ENCODE measurements at places on chromosomes 1 and 21.

DNA sequence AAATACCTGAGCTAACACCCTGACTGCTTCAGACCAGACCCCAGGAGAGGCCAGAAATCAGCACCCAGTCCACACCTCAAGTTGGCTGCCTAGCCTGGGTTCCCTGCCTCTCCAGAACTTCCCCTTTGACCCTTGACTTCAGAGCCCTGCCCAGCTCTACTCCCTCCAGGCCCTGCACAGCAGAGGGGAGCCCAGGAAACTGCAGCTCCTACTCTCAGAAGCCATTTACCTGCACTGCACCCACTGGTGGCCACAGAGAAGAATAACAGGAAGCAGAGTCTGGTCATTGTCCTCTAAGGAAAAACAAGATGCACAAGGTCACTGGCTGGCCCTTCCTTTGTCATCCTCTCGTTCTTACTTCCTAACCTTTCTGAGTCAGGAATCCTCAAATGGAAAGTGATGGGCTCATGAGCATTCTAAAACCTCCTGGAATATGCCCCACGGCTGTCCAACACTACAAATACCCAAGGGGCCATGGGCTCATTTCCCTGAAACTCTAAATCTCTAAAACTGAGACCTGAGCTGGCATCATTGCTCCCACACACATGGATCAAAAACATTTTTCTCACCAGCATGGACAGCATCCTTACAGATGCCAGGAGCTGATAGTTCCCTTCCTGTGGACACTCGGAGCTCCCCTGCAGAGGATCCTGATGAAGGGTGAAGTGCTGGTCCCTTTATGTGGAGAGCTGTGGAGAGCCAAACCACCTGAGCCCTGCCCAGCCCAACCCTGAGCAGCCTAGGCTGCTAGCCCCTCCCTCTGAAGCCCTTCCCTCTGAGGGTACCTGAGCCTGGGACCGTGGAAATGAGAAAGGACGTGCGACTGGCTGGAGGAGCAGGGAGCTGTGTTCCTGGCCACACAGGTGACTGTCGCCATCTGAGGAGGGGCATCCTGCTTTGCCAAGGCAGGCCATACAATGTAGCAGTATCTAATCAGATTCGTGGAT, at the start of gene ITLN2:
TSS of gene ITLN2 (minus strand) at position 652 of the 947 bp plus-strand sequence. CDS start at position 584, 68 bp downstream.
- DNase-seq: peak; percentile 56

GRCh38 chr1:204868340-204868700, 2.3 kb upstream of the NFASC start:
- DNase-seq: no peak

DNA sequence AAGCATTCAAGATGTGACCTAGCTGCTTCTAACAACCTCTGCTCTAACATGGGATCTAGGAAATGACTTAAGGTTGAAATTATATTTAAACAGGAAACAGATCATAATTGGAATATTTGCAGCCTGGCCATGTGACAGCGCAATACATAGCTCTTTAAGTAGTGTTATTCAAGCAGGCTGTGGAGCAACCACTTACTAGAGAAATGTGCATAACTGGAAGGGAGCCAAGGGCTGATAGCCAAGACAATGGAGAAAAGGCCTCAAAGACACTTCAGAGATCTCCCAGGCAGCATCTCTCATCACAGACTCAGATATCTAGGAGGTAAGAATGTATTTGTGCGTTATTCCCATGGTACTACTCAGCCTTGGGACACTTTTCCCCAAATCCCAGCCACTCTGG, 823.0 kb upstream of the PRMT6 start:
- DNase-seq: no peak

DNA sequence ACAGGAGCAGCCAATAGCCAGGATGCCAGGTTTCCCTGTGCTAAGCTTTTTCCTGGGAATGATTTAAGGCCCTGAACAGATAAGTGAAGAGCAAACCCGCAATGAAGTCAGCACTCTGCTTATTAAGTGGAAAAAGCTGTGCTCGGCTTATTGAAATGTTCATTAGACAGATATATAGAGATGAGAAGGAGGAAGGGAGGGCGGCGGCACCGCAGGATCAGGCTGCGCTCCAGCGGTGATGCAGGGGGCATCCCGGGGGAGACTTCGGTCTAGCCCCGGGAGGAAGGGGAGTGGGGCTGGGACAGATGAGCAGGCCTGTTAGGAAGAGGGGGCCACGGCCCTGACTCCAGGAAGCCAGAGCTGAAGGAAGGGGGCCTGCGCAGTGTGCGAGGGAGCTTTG, 115.0 kb downstream of the TMEM53 start:
- no peak for DNase-seq

GRCh38 chr1:64948905-64949833, 17.2 kb downstream of the JAK1 start:
- no peak for DNase-seq

- no peak for DNase-seq
These were observed 235.4 kb upstream of the GREM2 start for GRCh38 chr1:240847325-240847724.

DNA sequence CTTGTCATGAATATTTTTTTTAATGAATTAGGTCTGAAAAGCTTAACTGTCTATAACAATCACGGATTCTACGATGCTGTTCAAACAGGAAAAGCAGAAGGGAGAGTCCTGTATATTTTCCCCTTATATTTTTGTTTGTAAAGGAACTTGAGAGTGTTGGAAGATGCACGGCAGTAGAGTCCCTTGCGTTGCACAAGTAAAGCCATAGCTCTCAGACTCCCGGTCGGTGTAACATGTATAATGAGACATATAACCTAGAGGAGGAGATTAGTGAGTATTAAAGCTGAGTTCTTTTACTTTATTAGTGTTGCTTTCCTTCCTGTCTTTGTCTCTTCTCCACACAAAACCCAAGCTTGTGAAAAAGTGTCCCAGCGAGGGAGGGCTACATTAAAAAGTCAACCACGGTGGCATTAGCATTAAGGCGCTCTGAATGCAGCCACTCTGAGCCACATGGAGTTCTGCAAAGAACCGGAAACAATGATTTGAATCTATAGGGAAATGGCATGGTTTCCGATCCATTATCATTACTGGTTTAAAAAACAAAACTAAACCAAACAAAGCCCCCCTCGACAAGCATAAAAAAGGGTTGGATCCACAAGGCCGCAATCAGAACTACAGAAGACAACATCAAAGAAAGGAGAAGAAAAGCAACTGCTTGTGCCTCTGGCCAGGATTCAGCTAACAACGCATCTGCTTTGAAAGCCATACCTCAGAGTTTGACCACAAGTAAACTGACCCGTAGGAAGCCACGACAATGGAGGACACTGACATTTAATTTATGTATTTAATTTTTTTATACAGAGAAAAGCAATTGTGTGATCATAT, 356.8 kb downstream of the LMO4 start:
- no peak for DNase-seq
